ENCODE measurements at places on chromosomes 7 and 10. TPM values are rescaled to one million over a fixed set of nuclear protein-coding genes. Genes with fewer than 3 reads are reported as not detected.

DNA sequence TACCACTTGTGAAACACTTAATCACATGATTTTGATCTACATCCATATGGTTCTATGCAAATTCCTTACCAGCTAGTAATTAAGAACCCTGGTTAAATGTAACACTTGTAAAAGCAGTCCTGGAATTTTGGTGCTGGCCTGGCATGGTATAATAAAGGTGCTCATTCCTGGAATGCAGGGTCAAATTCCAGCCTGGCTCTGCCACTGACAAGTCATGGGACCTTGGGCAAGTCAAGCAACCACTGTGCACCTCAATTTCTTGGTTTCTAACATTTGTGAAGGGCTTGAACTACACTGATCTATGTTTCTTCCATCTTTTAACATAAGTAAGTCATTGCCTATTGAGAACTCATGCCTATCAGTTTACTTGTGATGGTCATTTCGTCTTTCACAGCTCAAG lies 91.9 kb upstream of the PIK3CG start:
- no peak for DNase-seq

DNA sequence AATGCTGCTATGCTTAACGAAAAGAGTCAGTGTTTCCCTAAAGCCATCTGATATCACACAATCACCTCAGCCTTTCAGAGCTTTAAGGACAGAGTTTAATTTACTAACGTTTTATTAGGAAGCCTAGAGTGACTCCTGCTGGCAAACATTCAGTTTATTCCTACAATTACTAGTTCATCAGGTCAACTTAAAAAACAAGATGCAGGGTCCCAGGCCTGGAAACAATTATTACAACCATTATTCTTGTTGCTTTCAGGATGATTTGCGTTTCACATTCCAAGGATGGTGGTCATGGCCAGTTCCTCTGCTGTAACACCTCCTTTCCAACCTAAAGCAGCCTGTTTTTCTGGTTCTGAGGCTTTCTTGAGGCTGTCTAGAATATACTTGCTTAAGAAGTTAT lies 1.5 kb upstream of the FAM53B start:
- DNase-seq = peak; percentile 26

GRCh38 chr7:155834486-155835048 lies 22.3 kb upstream of the SHH start:
- no peak for DNase-seq

GRCh38 chr10:79230328-79230830 lies 116.9 kb upstream of the PPIF start:
- DNase-seq = no peak

- no peak for DNase-seq
Measured at GRCh38 chr10:8238986-8239385, 184.5 kb downstream of the GATA3 start.

DNA sequence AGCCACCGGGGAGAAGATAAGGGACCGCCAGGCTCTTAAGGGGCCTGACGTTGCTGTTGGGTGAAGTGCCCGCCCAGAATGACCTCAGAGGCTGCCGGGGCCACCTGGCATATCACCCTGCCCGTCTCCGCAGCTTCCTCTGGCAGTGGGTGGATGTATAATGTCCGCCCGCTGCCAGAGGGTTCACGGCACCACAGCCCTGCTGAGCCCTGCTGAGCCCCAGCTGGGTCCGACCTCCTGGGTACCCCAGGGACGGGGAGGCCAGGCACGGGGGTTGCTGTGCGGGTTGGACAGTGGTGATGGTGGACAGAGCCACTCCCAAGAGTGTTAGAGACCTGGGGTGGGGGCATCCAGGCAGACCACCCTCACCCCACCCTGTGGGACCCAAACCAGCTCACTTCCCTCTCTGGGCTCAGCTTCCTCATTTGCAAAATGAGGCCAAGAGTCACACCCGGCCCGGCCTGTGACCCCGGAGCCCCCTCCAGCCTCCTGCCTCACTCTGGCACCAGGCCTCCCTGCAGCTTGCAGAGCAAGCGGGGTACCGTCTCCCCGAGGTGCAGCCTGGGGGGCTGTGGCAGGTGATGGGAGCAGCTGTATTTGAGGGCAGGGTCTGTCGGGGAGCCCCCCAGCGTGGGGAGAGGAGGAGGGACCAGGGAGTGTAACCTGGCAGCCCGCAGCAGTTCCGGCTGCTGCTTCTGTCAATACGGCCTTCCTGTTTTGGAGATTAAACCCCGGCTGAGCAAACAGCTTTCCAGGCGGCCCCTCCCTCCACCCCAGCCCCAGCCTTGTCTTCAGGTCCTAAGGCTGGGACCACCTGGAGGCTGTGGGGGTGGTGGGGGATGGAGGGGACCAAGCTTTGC lies 8.4 kb upstream of the LFNG start:
- no peak for DNase-seq

- no peak for DNase-seq
Measured at GRCh38 chr10:60270426-60270825, 119.2 kb downstream of the ANK3 start.

DNA sequence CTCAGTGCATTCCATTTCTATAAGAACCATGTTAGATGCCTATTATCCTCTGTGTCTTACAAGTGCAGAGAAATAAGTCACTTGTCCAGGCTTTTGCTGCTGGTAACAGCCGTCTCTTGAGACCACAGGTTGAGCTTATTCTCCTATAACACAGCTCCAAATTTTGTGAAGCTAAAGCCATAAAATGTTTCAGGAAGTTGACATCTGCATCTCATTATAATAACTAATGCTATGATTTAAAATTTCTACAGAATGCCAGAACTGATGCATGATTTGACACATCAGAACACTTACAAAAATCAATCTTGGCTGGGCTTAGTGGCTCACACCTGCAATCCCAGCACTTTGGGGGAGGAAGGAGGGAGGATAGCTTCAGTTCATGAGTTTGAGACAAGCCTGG lies 986.9 kb downstream of the TYW1 start:
- no peak for DNase-seq

DNA sequence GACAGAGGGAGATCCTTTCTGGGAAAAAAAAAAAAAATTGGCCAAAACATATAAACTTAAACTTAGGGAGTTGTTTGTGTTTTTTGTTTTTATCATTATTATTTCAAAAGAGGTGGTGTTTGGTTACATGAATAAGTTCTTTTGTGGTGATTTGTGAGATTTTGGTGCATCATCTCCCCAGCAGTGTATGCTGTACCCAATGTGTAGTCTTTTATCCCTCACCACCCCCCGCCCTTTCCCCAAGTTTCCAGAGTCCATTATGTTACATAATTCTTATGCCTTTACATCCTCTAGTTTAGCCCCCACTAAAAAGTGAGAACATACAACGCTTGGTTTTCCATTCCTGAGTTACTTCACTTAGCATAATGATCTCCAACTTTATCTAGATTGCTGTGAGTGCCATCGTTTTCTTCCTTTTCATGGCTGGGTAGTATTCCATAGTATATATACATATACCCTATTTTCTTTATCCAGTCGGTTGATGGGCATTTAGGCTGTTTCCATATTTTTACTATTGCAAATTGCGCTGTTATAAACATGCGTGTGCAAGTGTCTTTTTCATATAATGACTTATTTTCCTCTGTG lies 148.1 kb upstream of the ZNF92 start:
- no peak for DNase-seq

DNA sequence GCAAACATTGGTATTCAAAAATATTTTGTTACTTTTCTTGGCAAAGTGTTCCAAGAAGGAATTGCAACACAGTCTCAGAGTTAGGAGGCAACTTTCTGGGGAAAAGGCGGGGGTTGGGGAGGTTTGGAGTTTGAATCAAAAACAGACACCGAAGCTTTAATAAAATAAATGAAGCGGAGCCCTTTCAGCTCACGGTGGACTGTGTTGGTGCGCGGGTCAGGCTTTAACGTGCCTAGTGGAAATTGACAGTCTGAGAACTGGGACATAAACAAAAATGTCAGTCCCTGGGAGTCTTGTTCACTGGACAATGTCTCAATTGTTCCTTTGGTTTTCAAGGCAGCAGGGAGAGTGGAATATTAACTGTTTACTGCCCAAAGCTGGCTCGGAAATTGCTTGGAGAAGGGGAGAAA lies 109.3 kb downstream of the TCF7L2 start:
- DNase-seq = no peak

Gene SLC16A12
- total RNA-seq = 0.10 TPM

Gene CTBP2
- 75.1 TPM for total RNA-seq

Gene PVRIG
- not detected for total RNA-seq
